ENCODE measurements at places on chromosomes 1 and 21.

DNA sequence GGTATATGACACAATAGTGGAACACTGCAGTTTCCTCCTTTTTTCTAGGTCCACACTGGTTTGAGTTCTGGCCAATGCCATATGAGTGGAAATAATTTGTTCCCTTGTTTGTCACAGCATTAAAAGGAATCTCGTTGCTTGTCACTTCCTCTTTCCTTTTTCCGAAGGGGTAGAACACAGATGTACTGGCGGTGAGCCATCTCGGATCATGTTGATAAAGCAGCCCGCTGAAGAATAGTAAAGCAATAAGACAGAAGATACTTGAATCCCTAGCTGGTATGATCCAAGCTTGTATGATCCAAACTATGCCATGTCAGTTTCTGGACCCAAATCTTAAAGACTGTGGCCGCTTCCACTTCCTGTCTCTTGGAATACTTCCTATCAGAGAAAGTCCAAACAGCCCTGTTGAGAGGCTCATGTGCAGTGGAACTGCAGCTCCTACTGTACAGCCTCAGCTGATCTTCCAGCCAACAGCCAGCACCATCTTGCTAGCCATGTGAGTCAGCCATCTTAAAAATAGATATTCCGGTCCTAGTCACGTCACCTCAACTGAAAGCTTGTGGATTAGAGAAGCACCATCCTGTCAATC lies 40.3 kb downstream of the CFHR5 start:
- no peak for DNase-seq

GRCh38 chr1:207311888-207312603 lies 9.4 kb upstream of the CD55 start:
- DNase-seq = no peak

GRCh38 chr1:200468264-200469001 lies 58.6 kb upstream of the ZNF281 start:
- DNase-seq = no peak

DNA sequence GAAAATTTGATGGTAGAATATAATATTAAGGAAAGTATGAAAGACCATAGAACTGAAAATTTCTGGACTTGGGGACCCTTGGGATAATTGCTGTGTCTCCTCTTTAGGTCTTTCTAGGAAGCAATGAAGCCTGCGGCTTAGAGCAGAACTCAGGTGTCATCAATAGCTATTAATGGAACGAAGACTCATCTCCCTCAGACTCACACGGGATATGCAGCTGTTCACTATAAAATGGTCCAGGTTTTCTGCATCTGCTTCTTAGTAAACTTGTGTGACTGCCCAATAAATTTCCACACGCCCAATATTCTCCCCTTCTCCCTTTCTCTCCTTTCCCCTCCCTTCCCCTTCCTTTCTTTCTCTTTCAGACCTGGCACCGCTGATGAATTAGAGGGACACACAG lies 392.5 kb downstream of the HLX start:
- DNase-seq = no peak
